ENCODE measurements at places on chromosomes 7 and 10.

DNA sequence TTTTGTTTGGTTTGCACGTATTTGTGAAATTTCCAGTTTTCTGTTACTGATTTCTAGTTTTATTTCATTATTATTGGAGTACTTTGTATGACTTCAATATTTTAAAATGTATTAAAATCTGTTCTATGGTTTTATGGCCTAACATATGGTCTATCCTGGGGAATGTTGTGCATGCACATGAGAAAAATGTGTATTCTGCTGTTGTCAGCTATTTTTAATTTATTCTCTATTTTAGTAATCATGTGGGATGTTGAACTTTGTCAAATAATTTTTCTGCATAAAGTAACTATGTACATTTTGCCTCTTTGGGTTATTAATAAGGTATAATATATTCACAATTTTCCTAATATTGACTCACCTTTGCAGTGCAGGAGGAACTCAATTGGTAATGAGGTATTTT, 46.7 kb downstream of the EBLN1 start:
- DNase-seq, result no peak

GRCh38 chr7:12066521-12066920, 144.6 kb upstream of the TMEM106B start:
- DNase-seq, result no peak

DNA sequence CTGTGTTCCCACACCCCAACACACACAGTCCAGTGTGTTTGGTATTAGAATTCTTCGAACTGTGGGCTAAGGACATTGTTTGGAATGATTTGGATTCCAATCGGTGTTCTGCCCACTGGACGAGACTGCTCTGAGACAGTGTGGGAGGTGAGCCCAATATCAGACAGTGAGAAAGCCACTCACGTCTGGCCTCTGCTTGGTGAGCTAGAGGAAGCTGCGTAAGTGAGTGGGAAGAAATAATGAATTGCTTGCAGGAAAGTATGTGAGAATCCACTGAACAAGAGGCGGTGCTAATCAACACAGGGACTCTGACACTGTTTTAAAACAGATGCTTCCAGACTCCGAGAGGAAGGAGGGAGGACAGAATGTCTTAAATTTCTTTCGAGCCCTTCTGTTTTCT, 675.0 kb upstream of the ANKRD30A start:
- no peak for DNase-seq

DNA sequence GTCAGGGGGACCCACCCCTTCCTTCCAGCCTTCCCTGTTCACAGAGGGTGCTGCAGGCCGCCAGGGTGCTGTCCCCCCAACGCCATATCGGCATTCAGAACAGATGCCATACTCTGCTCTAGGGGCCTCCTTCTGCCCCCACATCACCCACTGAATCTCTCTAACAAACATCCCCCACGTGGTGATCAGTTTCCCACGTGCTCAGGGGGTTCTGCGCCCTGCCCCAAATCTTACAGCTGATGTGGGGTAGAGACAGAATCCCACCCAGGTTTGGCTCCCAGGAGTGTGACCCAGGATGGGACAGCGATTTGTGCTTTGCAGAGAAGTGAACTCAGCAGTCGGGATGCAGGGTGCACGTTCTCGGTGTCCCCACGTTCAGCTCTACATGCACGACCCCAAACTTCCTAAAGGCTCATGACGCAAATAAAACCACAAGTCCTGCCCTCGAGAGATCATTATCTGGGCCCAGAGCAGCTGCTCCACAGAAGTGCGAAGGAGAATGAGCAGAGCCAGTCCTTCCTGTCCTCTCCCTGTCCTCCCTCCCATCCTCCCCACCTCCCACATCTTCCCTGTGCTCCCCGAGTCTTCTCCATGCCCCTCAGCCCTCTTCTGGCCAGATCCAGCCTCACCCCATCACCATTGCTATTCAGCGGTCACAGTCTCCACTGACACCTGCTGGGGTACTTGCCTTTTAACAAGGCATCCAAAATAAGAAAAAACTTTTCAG, 423.4 kb downstream of the DNAJB6 start:
- DNase-seq, result no peak

DNA sequence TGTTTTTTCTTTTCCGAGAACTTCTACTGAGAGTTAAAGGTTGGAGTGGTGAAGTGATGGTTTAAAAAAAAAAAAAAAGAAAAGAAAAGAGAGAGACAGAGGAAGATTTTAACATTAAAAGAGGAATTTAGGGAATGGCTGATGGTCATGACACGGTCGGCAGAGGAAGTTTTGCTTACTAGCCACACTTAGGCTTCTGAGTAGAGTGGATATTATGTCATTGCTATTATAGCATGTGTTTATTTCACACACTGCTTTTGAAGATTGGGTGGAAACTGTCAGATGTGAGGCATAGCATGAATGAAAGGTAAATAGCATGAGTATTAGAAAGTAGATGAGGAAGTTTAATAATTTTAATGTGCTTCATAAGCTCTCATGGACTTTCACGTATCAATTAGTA, 2.5 kb downstream of the KAT6B start:
- no peak for DNase-seq

Measured in T-helper 1 cell (primary cell).